ENCODE measurements at places on chromosomes 11 and 22. TPM values are rescaled to one million over a fixed set of nuclear protein-coding genes. Genes with fewer than 3 reads are reported as not detected.

GRCh38 chr11:20501252-20501651 is 98.2 kb upstream of the SLC6A5 start:
- no peak for DNase-seq

- no peak for DNase-seq
These were observed 1.5 kb downstream of the BCR start for GRCh38 chr22:23181721-23182308.

RAB3IL1 gene
- 3.6 TPM for total RNA-seq

DNA sequence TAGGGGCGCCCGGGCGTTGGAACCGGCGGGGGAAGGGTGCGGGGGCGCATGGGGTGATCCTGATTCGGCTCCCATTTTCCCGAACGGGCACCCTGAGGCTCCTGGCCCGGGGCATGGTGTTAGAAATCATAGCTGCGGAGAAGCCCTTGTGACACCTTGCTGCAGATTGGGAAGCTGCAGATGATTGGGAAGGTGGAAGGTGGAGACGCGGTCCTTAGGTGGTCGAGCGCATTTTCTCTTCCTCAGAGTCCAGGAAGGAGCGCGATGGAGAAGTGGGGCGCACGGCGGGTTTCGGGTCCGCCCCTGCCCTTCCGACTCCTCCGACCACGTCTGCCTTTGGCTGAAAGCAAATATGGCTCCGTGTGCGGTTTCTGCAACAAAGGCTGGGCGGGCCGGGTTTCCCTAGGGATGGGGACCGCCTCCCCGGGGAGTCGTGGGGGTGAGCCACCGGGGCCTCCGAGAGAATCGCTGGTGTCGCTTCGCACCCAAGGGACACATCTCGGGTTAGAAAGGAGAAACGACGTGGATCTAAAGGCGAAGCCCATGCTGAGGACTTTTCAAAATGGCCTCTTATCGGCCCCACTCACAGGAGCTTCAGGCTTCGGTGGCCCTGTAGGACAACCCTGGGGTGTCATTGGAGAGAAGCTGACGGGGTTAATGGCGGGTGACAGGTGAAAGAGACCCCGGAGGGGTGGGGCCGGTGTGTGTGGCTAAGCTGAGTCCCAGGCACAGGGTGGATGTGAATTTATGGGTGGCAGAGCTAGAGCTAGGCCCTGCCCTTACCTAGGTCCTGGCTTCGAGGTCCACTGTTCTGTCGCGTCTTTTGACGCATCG is 707 bp upstream of the FTH1 start:
- no peak for DNase-seq

DNA sequence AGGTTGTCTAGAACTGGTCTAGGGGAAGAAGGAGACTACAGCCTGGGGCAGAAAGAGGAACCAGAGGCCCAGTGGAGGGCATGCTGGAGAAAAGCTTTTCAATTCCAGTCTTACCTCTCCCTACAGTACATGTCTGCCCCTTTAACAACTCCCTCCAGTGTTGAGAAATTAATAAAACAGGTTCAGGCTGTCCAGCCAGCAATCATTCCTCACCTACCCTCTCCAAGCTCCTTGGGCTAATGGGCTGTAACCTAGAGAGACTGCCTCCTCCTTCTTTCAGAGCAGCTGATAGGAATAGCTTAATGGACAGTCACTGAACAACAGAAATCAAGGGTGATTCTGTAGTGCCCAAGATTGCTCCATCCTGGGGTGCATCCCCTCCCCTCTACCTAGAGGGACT is 8.8 kb downstream of the SLC35F2 start:
- no peak for DNase-seq

DNA sequence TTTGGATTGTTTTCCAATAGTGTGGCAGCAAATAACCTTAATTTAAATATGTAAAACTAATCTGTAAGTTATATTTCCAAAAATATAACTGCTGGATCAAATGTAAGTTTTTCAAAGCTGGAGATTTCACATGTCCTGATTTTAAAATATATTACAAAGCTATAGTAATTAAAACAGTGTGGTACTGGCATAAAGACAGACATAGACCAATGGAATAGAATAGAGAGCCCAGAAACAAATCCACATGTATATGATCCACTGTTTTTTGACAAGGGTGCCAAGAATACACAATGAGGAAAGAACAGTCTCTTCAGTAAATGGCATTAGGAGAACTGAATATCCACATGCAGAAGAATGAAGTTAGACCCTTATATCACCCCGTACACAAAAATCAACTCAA is 4.0 kb downstream of the OR4X2 start:
- DNase-seq: no peak

DNA sequence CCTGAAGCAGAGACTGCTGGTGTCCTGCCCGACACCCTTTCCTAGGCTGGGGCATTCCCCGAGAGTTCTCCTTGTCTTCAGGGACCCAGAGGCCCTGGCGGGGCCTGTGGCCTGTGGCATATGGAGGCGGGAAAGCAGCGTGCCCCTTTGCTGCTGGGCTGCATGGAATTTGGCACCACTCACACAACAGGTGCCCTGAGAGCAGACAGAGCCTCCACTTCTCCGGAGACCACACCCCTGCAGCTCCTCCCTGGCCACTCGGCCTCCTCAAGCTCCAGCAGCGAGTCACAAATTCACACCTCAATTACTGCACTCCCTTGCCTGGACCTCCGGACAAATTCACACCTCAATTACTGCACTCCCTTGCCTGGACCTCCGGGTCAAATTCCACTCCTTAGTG is 1375.2 kb downstream of the TBC1D22A start:
- no peak for DNase-seq

DNA sequence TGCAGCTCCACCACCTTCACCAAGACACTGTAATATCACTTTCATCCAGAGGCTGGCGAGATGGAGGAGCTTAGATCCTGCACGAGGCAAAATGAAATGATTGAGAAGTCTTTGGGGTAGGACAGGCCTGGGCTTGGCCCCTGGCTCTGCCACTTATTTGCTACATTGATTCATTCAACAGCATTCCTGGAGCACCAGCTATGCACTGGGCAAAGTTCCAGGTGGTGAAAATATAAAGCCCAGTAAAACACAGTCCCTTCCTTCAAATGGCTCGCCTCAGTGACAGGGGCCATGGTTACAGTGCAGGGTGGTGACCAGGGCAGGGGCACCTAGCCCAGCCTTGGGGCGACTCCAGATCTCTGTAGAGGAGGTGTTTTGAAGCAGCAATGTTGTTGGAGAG is 19.7 kb downstream of the ALX4 start:
- no peak for DNase-seq

MMP27 gene
- not detected for total RNA-seq

DNA sequence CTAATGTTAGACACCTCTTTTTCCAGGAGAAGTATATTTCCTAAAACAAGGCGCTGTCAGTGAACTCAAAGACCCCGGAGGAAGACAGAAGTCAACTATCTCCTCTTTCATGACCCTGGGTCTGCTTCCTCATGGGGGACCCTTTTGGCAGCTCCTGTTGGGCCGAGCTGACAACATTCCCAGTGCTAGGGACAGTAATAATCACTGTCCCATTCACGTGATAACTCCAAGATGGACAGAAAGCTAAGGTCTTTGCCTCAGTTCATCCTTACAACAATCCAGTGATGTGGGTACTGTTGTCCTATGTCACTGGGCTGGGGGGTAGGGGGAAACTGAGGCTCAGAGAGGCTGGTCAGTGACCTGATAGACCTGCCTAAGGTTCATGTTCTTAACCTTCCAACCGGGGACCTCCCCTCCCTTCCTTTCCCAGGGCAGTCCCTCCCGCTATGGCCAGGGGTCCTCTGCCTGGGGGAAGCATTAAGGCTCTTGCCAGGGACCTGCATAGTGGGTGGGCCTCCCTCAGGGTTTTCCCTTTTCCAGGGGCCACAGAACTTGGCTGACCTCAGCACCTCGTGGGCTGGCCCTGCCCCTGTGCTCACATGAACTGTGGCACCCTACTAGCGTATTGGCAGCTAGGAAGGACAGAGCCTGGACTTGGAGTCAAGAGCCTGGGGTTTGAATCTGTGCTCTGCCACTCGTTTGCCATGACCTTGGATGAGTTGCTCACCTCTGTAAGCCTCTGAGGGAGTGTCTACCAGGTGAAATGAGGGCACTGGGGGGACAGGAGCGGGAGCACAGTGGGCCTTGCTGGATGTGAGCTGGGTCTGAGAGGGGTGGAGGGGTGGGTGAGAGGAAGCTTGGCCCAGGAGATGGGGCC is 53.6 kb downstream of the LRRC32 start:
- DNase-seq: no peak

- no peak for DNase-seq
These were observed 202.7 kb upstream of the MPPED2 start for GRCh38 chr11:30788849-30789248.
